ENCODE measurements at places on chromosomes 1 and 21. TPM values are rescaled to one million over a fixed set of nuclear protein-coding genes. Genes with fewer than 3 reads are reported as not detected.

The OR10Z1 gene
- not detected for total RNA-seq

The GJA8 gene
- total RNA-seq: not detected

The G0S2 gene
- total RNA-seq: 25.9 TPM

The MROH7 gene
- total RNA-seq: 0.86 TPM

The VANGL2 gene
- 0.55 TPM for total RNA-seq

The C8B gene
- total RNA-seq: not detected

The RHOU gene
- total RNA-seq: 0.70 TPM

The PALMD gene
- not detected for total RNA-seq

The TRIM63 gene
- total RNA-seq: 0.35 TPM

The YIPF1 gene
- total RNA-seq: 48.5 TPM

The RIMKLA gene
- 0.79 TPM for total RNA-seq

The GUCA2B gene
- total RNA-seq: not detected
